CD4-positive, alpha-beta T cell treated with Interleukin-17A for 4 hours (primary cell): ENCODE measurements at places on chromosomes 11 and 22.

GRCh38 chr11:17369684-17370243, 18.2 kb downstream of the NCR3LG1 start:
- DNase-seq, result no peak

DNA sequence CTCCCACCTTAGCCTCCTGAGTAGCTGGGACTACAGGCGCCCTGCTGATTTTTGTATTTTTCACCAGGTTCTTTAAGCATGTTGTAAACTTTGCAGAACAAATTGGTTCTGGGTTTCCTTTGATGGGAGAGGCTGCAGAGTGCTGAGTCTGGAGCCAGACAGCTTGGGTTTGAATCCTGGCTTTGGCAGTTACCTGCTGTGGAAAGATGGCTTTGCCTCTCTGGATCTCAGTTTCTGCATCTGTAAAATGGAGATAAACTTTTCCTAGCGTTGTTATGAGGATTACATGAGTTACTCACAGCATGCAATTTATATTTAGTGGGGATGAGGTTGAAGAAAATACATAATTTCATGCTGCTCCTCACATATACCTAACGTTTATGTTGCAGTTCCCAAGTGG, 19.1 kb downstream of the ZNRF3 start:
- DNase-seq, result no peak

DNA sequence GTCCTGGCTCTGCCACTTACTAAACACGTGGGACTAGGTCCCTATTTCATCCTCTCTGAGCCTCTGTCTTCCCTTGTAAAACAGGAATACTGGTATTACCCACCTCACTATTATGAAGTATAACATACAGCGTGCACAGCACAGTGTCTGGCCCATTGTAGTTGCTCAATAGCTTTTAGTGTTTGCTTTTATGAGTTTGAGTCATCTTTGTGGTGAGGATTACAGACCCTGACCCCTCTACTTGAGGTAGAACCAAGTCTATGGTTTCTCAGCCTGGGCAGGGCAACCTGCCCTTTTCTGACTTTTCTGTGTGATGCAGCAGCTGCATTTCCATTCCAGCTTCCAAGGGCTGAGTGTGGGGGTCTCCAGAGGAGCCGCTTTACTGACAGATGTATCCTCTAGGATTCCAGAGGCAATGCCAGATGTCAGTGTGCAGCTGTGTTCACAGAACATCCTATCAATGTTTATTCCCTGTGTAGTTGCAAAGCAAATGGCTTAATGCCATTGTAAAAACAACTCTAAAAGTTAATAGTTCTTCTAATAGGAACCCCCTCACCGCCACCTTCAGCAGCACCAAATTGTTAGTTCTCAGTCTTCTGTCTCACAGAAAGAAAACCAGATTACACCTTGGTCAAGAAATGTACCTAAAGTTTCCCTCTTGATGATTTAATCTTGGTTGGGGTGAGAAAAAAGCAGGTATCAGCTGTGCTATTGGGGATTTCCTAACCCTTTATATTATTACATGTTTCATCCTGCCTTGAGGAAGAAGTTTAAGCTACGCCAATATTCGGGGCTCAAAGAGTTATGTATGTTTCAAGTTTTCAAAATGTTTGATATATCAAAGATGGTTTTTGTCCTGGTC, 16.8 kb downstream of the PRR5L start:
- DNase-seq, result no peak

- DNase-seq, result no peak
Observed at GRCh38 chr22:50198624-50199017, 2.2 kb upstream of the SELENOO start.

- no peak for DNase-seq
Observed at GRCh38 chr11:368414-369335, 624 bp upstream of the B4GALNT4 start.

DNA sequence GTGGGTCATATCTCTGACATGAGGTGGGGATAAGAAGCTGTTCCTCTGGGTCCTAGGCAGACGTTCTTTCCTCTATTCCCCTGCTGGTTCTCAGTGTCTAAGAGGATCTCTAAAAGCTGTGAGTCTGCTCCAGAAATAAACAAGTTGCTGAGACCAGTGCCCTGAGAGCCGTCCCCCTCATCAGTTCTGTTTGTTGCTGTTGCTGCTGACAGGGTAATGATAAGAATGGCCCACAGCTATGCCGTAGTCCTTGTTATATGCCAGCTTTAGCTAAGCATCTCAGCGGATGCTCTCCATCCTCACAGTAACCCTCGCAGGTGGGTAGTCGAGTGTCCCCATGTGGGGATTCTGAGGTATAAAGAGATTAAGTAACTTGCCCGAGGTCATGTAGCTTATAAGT, 23.5 kb upstream of the ST14 start:
- no peak for DNase-seq

DNA sequence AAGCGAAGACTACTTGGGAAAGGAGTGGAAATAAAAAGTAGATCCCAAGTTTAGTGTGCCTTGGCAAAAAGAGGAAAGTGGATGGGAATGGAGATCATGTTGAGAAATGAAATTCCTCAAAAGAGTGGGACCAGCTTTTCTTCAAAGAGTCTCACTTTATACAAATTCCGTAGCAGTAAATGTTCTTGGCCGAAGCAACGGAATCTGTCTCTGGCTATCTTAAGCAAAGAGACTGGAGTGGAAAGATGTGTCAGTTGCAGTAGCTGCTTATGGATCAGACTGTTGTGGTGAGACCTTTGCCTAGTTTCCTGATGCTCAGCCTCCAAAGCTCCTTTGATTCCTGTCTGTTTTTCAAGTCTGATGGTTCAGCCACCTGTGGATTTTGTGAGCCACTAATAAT, 73.6 kb downstream of the CSTPP1 start:
- DNase-seq, result no peak

DNA sequence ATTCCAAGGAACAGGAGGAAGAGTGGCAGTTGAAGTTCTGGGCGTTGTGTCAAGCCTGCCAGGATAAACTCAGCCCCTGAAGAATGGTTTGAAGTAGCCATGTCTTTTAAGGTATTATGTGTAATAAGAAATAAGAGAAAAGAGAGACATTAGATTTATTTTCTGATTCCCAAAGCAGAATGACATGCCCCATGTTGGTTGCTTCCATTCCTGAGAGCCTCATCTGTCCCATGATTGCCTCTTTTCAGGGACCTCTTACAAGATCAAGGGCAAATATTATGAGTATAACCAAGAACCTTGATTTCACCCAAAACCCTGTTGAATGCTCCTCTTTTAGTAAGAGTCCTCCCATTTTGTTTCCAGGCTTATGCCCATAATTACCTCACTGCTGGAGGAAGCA, at the start of gene OR8D2:
Gene OR8D2 (minus strand): TSS at position 101 of the 400 bp plus-strand sequence. CDS start 0 bp downstream, at position 101.
- no peak for DNase-seq

- DNase-seq, result no peak
Observed at GRCh38 chr11:130839981-130840666, 76.2 kb downstream of the SNX19 start.

- no peak for DNase-seq
Observed at GRCh38 chr22:25660336-25660735, 81.7 kb upstream of the MYO18B start.

DNA sequence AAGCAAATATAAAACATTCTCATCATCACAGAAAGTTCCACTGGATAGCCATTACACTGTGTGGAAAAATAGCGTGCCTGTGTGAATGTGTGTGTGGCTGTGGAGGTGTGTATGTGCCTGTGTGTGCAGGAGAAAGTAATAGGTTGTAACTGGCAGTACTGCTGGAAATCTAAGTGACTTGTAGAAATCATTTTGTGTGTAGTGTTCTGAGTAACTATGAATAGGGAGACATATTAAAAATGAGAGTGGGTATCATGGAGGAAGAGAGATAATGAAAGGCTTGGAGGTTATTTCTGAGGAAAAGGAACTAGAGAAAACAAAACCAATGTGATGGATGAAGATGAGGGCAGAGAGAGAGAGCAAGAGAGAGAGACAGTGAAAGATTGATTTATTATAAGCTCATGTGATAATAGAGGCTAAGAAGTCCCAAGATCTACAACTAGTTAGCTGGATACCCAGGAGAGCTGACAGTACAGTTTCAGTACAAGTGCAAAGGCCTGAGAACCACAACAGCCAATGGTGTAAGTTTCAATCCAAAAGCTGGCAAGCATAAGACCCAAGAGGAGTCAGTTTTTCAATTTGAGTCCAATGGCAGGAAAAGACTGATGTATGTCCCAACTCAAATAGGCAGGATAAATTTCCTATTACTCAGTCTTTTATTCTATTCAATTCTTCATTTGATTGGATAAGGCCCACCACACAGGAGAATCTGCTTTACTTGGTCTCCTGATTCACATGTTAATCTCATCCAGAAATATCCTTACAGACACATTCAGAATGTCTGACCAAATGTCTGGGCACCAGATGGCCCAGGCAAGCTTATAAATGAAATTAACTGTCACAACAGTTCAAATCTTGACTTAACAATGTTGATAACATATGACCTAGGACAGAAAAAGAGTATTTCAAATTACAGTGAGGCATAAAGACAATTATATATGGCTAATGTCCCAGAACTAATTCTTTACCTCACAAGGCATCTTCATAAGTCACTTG, 14.9 kb downstream of the KBTBD3 start:
- DNase-seq, result no peak

- no peak for DNase-seq
Observed at GRCh38 chr22:47407461-47408025, 645.1 kb downstream of the TBC1D22A start.

- no peak for DNase-seq
Observed at GRCh38 chr11:47995360-47995769, 15.0 kb downstream of the PTPRJ start.

- peak; percentile 17 for DNase-seq
Observed at GRCh38 chr11:68337399-68337835, 25.0 kb downstream of the LRP5 start.

DNA sequence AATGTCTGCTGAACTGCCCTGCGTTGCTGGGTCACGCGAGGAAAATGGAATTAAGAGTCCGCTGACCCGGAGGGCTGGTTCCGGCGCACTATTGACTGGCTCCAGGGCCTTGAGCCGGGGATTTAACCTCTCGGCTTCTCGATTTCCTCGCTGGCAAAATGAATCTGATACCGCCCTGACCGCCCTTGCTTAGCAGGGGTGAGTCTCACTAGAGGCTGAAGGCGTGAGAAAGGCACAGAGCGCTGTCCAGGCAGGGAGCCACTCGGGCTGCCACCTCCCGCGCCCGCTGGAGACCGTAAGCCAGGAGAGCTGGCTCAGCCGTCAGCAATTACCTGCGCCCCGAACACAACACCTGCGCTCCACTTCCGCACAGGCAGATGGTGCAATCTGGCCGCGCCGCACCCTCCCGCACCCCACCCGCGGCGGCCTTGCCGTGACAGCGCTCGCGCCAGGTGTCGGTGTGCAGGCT, 65.6 kb downstream of the BUD13 start:
- DNase-seq, result no peak

- no peak for DNase-seq
Observed at GRCh38 chr11:122101625-122102291, 14.3 kb downstream of the BLID start.

- DNase-seq, result no peak
Observed at GRCh38 chr11:65861165-65861505, 902 bp downstream of the MUS81 start.

DNA sequence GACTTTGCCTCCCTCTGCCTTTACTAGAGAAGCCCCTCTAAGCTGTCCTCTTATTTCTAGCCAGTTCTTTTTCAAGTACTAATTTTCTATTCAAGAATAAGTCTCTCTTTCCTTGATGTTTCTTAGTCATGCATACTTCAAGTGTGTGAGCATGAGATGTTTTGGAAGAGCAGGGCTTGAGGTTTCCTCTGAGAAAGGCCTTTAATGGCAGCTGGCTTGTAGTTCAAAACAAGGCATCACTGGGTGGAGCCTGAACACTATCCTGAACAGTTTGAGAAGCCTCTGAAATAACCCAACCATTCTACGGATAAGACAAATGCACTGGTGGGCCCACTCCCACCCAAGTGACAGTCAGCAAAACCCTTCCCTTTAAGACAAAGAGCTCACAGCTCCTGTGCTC, 37.6 kb downstream of the CLDN25 start:
- no peak for DNase-seq

GRCh38 chr11:84524422-84525051, 1102.6 kb downstream of the DLG2 start:
- no peak for DNase-seq

- DNase-seq, result no peak
Observed at GRCh38 chr11:64969209-64969608, 2.7 kb downstream of the MAJIN start.

DNA sequence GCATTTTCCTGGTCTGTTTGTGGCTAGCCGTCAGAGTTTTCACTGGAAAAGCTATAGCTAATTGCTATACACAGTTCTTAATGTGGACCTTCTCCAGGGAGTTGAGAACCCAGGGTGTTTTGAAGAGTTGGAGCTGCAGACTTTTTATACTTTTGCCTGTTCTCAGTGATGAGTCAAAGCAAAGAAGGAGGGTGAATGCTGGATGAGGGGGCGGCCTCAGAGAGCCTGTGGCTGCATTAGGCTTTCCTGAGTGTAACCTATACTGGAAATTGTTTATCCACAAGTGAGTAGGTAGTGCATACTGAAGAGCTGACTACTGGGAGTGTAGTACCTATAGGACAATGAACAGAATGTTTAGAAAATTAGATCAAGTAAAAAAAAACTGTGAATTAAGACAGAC, 79.7 kb upstream of the HORMAD2 start:
- DNase-seq, result no peak

GRCh38 chr22:50061141-50061823, 3.2 kb upstream of the TTLL8 start:
- DNase-seq, result no peak

DNA sequence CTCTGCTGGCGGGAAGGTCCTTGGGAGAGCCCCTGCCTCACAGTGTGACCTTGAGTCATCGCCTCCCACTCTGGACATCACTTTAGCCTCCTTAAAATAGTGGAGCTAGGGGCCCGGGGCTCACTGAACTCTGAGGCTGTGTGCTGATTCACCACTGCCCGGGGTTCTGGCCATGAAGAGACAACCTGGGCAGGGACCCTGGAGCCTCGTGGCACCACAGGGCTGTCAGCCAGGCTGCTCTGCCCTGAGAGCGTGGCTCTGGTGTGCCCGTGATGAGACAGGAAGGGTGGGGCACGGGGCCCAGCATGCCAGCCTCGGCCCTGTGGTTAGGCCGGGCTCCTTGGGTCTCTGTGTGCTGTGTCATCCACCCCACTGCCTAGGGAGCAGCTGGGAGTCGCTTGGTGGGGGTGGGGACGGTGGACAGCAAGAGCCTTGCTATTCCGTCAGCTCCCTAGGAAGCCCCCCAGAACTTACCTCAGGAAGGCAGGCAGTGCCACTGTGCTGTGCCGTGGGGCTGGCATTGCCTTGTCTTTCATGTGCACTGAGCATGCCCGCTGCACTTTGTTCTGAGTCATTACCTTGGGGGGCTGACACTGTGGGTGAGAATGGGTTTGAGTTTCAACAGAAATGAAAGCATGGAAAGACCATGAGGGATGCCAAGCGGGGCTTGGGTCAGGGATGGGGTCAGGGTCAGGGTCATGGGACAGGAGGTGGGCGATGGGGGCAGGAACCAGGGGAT, 31.7 kb downstream of the TPCN2 start:
- DNase-seq, result peak; percentile 50
